Left lobe of liver (tissue), 2 donors: ENCODE measurements at places on chromosomes 1 and 21. TPM values are rescaled to one million over a fixed set of nuclear protein-coding genes. Genes with fewer than 3 reads are reported as not detected.
A peak's percentile ranks its signal among the peaks of the same experiment; 100 is the strongest.

GRCh38 chr1:175062339-175062738 is 5.3 kb upstream of the TNN start:
- no peak for DNase-seq

Gene SPRR2A
- not detected for total RNA-seq

GRCh38 chr1:3780901-3781300 is 8.4 kb downstream of the SMIM1 start:
- DNase-seq, result no peak

DNA sequence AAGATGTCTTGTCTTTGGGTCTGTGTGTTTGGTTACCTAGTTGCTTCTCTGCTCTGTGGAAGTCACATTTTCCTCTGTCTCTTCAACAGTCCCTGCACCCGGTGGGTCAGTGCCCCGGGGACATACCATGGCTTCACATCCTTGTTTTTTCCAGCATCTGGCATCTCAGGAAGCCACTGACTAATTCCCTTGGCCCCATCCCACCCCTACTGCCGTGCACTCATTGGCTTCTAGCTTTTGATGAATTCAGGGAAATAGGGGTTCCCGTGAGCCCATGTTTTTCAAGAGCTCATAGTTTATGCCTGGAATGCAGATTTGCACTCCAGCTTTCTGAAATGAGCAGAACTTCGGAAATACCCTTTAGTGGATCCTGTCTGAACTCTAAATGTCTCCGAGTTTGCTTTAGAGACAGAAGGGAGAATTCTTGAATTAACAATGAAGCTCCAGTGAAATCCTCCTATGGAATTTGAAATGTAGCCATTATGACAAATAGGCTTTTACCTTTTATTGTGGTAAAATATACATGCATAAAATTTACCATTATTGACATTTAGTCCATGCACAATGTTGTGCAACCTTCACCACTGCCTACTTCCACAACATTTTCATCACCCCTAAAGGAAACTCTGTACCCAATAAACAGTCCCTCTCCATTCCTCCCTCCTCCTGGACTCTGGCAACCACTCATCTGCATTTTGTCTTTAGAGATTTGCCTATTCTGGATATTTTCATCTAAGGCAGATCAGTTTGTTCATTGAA is 67.5 kb downstream of the CLIC6 start:
- DNase-seq, result no peak

Gene F3
- total RNA-seq, result 2.0 TPM

- no peak for DNase-seq
Measured at GRCh38 chr1:164058198-164058597, 500.8 kb upstream of the PBX1 start.

Gene TAS1R3
- 0.30 TPM for total RNA-seq

Gene OR6N1
- not detected for total RNA-seq

DNA sequence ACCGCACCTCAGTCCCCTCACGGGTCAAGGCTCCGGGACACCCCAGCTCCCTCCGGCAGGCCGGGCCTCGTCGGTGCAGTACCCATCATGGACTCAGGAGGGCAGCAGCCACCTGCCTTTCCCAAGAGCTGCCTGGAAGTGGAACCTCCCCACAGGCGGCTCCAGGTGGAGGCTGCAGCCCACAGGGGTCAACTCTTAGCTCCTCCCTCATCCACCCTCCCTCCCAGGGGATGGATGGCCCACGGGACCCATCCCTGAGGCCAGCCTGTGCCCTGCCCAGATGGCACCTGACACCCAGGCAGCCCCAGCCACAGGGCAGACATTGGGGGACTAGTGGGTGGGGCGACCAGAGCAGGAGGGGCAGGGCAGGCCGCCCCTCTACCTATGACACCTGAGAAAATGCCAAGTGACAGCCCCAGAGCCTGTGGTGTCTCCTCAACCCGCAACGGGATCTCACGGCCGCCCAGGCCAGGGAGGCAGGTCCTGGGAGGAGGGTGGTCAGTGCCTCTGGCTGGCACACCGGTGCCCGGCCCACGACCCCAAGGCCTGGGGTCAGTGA is 1.2 kb upstream of the ARHGEF16 start:
- peak; percentile 79 for DNase-seq

DNA sequence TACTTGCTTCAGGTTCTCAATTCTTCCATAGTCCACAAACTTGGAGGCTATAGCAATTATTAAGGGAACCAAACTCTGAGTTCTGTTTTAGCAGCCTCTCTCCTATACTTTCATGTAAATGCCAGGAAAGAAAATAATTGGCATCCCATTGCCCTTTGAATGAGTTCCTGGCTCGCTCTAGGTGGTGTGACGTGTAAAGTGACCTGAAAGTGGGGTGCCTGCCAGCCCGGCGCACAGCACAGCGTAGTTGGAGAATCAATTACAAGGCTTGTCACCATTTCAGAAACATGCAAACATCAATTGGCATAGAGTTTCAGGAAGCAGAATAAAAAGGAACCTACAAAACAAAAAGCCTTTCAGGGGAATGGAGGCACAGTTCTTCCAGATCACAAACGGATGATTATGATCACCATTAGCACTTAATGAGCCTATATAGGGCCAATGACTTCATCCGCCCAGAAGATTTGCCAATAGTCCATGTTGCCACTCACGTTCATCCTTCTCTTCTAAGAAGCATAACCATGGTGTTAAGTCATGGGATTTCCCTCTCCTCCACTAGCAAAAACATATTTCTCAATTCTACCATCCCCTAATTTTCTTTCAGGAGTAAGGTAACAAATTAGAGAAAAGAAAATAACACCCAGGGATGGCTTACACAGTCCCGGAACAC is 354.6 kb upstream of the ADGRL2 start:
- no peak for DNase-seq

Gene C1orf74
- total RNA-seq, result 1.3 TPM

- DNase-seq, result peak; percentile 71
Measured at GRCh38 chr1:56915960-56916359, 49.9 kb downstream of the C8B start.

DNA sequence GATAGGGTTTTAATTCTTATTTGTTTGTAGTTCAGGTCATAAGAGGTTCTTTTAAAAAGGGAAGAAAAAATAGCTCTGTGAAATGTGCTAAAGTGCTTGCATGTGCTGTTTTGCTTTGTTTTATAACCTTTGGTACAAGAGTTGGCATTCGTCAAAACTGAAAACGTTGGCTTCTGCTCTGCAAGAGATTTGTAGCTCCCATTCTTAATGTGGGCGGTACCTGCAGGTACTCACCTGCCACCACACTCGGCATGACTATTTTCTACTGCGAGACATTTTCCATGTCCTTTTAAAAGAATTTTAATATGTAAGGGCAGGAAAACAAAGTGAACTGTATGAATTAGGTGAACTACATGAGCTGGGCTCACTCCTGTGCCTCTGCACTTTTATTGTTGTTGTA is 92.6 kb downstream of the ADARB1 start:
- DNase-seq, result no peak

GRCh38 chr1:218658899-218659298 is 313.8 kb downstream of the TGFB2 start:
- DNase-seq, result no peak

GRCh38 chr1:52032785-52033131 is 852 bp downstream of the KTI12 start:
- DNase-seq, result peak; percentile 51

- no peak for DNase-seq
Measured at GRCh38 chr1:157961805-157962762, 31.4 kb upstream of the KIRREL1 start.

- DNase-seq, result no peak
Measured at GRCh38 chr1:55988963-55989452, 590.4 kb downstream of the PLPP3 start.

Gene RGS4
- total RNA-seq, result 0.50 TPM

- no peak for DNase-seq
Measured at GRCh38 chr1:119747451-119747850, 21.3 kb downstream of the HMGCS2 start.

DNA sequence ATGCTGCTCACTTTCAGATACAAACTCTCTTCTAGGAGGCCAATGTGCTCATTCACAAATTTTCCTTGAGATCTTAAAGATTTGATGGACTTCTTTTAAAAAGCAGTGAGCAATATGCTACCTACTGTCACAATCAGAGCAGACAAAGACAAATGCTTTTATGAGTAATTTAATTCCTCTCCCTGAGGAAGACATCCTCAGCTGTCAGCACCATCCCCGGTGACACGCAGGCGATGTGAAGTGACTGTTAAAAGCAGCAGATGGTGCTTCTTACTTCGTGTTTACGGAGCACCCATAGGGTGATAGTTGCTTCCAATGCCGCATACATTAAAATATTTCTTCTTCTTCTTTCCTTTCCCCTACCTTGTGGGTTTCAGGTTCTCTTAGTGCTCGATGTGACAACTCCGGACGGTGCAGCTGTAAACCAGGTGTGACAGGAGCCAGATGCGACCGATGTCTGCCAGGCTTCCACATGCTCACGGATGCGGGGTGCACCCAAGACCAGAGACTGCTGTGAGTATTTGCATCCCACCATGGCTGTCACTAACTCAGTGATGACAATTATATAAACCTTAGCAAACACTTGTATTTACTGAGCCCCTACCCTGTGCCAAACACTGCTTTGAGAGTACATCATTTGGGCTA is 29.1 kb downstream of the LAMC2 start:
- DNase-seq, result no peak

DNA sequence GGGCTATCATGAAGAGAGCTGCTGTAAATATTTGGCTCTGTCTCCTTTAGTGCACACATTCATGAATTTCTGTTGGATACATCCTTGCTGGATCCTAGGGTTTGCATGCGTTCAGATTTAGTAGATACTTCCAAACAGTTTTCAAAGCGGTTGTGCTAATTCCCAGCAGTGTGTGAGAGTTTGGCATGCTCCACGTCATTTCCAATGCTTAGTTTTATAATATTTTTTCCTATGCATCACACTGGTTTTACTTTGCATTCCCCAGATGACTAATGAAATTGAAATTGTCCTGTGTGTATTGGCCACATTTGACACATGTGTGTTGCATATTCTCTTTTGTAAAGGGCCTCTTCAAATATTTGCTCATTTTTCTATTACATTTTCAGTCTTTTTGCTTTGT is 18.5 kb upstream of the AADACL3 start:
- DNase-seq, result no peak

Gene TMEM201
- total RNA-seq, result 2.0 TPM

Gene HIVEP3
- 2.6 TPM for total RNA-seq

Gene HHIPL2
- not detected for total RNA-seq

Gene KAZN
- 4.4 TPM for total RNA-seq

- DNase-seq, result no peak
Measured at GRCh38 chr21:19034560-19034959, 631.0 kb upstream of the TMPRSS15 start.

DNA sequence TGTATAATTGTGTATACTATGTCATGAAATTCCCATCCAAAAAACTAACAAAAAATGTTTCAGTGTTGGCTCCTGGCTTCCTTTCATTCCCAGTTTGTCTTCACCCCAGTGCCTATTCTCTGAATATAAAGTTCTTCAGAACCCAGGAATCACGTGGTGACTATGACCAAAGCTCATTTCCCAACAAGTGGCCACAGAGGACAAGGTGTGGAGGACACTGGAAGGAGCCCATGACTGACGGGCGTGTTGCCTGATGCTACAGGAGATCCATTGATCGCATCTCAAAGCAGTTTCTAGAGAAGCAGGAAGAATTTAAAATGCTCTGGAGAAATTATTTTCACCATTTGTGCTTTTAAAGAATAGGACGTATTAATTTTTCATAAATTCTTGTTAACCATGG is 7.4 kb upstream of the GREM2 start:
- peak; percentile 56 for DNase-seq

Gene COA6
- 11.5 TPM for total RNA-seq

Gene HSPB7
- 1.2 TPM for total RNA-seq

GRCh38 chr21:35622612-35623011 is 437.7 kb downstream of the SETD4 start:
- no peak for DNase-seq

DNA sequence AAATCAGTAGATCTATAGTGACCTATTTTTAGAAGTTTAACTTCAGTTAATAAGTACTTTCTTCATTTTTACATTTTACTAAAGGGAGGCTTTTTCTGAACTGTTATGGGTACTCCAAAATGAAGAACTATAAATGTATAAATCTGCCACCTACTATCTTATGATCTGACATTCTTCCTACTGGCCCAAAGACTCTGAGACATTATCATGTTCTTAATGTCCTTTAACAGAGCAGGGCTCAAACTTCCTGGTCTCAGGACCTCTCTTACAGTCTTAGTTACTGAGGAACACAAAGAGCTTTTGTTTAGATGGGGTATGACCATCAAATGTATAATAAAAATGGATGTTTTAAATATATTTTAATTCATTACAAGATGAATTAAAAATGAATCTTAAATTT is 8.9 kb downstream of the TRIM33 start:
- DNase-seq, result no peak

- DNase-seq, result no peak
Measured at GRCh38 chr1:54658164-54658913, 16.8 kb downstream of the MROH7 start.

DNA sequence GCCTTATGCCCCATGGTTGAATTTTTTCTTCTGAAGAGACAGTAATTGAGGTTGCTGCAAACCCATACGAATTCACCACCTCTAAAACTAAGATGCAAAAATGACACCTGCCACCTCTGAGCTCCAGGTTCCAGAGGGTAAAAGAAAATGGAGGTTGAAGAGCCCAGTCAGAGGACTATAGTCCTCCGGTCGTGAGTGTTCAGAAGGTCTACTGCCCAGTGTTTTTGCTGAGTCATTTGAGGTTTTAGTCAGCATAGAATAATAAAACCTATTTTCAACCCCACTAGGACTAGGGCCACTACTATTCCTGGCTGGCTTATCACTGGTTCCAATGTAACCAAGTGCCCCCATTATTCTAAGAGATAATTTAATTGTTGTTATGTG is 12.9 kb upstream of the SLAMF7 start:
- no peak for DNase-seq
